ENCODE measurements at places on chromosomes 11 and 22.
A peak's percentile ranks its signal among the peaks of the same experiment; 100 is the strongest.

DNA sequence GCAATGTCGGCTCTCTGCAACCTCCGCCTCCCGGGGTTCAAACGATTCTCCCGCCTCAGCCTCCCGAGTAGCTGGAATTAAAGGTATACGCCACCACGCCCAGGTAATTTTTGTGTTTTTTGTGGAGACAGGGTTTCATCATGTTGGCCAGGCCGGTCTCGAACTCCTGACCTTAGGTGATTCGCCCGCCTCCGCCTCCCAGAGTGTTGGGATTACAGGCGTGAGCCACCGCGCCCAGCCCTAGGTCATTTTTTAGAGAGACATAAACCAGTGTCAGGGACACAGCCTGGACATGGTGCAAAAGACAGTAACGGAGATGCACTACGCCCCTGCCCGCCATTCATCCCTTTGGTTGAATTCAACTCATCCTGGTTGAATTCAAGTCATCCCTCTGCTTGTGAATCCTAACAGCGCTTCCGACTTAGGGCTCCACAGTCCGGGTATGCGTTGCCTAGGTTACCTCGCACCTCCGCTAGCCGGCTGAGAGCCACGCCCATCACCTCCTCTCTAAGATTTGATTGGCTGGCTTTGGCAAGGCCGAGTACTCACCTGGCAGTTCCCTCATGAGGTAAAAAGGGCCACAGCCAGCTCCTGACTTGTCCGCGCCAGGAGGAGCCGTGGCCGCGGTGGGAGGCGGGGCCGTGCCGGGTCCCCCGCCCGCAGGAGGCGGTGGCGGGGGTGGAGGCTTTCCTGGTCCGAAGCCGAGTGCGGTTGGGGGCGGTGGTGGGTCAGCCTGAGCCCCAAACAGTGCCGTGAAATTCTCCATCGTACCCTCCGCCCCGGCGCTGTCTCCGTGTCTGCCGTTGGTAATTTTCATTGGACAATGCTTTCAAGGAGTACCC is at the start of gene MED19:
Gene MED19, minus strand, starts transcription at position 802 of the 842 bp plus-strand sequence. Its CDS starts 36 bp downstream, at position 766.
- DNase-seq: peak; percentile 63

DNA sequence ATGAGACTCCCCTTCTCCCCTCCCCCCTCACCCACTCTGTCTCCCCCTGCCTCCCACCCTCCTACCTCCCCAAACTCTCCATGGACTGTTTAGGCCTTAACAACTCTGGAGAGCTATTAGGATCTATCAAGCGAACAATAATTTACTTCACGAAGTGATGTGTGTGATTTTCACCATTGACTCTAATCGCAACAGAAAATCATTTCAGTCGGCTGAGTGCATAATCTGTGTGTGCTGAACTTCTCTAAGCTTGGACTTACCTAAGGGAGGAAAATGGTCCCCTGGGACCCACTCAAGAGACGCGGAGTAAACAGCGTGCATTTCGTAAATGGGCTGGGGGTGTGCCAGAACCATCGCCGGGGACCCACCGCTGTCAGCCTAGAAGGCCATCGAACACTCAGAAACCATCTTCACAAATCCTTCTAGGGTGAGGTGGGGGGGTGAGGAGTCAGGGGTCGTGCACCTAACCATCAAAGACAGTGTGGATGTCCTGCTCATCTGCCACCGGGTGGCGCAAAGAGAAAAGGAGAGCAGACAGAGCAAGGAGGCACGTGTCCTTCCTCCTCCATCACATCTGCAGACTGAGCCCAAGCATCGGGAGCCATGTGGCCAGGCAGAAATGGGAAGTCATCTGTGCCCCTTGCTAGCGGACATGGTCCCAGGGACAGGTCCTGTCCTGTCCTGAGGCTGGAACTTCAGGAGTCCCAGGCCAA is 62.1 kb upstream of the NUP50 start:
- DNase-seq: no peak

GRCh38 chr22:34038801-34039555 is 118.7 kb upstream of the LARGE1 start:
- no peak for DNase-seq

- DNase-seq: no peak
These were observed 30.4 kb downstream of the ADAMTS15 start for GRCh38 chr11:130478881-130479280.

DNA sequence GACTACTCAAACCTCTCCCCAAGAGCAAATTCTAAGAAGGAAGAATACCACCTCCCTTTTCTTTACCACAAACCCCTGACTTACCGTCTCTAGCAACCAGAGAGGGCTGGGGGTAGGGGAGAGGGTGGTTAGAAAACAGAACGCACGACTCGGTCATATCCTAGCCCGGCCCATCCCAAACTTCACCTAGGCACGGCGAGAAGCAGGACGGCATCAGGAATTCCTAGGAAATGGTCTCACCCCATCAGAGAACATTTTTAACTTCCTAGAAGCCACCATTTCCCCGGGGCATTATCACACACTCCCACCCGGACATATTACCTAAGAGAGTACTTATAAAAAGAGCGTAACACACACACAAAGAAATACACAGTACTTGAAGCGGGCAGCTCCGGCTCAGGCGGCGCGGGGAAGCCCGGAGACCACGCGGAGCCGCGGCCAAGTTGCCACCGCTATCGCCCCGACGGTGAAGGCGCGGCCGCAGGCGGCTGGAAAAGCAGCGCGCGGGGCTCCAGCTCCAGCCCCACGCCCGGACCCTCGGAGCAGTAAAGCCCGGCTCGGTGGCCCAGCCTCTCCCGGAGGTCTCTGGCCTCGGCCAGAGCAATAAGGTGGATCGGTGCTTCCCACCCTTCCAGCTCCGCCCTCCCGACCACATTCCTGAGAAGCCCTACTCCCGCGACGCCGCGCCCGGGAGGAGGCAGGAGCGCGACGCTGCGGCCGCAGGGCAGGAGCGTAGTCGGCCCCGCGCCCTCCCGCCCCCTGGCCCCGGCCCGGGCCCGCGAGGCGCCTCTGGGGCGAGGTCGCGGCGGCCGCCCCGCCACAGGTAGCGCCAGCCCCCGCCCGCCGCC is 878 bp downstream of the RRAS2 start:
- DNase-seq: peak; percentile 47

DNA sequence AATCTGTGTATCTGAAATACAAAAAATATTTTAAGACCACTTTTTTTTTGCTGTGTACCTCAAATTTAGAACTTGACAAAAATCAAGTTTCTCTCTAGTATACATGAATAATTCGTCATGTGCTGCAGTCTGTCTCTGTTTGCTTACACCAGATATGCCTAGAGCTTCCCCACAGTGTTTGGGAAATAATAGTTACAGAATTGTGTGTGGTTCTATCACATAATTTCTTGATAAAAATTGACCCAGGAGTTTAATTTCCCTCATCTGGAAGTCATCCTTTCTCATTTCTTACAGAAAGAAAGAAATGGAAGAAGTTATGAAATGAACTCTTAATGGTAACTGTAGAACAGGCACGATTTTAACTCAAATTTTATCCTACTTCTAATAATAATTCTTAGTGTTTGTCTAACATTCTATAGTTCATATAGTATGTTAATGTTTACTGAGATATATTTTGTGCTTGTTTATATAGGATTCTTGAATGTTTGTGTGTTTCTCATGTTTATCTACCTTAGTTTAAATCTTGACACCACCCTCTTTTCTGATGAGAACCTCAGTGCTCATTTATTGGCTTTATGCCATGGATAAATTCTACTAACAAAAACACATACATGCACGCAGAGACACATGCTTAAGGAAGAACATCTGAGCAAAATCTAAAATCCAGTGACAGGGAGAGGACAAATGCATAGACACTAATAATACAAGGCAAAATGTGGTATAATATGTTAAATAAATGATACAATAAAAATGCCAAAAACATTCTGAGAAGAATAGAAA is 61.4 kb upstream of the CTSC start:
- DNase-seq: no peak

DNA sequence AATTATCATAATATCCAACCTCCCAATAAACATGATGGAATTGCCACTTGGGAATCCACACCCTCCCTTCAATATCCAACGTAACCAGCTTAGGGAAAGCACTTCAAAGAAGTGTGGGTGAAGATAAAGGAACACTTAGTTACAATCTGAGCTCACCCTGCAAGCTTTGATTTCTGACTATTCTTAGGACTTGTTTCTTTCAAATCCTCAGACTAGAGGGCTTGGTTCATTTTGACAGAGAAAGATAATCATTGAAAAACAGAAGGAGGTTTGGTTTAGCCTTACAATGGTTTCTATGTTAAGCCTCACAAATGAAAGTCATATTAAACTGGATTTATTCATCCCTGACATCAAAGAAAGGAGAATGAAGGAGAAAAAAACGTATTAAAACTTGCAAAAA is 57.9 kb upstream of the SYT13 start:
- no peak for DNase-seq

DNA sequence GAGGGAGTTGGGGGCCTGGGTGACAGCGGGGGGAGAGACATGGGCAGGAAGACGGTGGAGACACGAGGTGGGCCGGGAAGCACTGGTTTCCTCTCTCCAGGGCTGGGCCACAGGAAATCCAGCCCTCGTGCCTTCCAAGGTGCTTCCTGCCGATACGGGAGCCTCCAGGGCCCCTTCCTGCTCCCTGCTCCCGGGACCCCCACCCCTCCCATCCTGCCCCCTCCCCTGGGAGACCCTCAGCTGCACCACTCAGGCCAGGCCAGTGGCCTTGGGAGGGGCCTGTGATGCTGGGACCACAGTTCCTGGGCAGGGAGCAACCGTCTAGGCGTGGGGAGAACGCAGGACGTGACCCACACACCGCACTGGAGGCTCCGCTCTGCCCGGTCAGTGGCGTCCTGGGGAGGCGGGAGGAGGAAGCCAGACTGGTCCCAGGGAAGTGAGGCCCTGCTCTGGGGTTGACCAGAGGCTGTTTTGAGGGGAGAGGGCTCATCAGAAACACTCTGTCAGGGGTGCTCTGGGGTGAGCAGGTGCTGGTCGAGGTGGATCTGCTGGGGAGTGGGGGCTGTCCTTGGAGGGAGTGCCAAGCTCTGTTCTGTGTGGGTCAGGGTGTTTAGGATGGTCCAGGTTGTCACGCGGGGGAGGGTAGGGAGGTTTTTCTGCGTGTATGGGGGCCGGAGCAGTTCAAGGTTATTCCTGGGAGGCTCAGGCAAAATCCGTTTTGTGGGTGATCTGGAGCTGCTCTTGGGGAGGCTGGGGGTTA is at the start of gene SHANK3:
Gene SHANK3, plus strand, starts transcription at position 353 of the 760 bp plus-strand sequence.
- DNase-seq: no peak

DNA sequence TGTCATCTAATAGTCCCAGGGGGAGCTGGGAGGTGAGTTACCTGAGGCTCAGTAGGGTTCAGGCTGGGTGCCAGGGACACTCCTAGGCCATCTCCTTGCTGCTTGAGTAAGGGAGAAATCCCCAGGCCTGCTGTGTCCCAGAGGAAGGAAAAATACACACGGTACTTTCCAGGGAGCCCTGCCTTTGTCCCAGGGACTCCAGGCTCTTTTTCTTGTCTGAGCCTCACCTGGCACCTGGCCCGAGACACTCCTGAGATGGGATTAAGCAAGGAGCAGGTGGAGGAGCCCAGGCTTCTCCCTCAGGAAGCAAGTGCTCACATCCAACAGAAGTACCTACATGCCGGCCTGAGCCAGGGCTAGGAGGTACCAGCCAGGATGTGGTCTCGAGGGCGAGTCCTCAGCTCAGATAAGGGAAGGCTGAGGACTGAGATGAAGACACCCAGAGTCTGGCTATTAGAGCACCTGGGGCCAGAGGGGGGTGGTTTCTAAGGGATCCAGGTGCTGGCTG is 899 bp upstream of the KLHDC7B start:
- DNase-seq: no peak

DNA sequence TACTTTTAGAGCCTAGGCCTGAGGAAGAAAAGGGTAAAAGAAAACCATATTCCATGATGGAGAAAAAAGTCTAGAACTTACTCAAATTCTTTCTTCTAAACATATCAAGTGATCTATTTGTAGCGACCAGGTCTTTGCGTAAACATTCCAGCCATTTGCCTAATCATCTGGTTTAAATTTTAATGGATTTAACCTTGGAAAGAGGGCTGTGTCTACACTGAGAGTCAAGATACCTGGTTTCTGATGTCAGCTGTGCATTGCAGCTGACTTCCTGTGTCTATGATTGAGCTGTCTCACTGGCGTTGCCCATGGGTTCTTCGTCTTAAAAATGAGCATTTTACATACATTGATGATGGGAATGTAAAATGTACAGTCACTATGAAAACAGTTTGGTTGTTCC is 10.0 kb upstream of the TMEM123 start:
- DNase-seq: no peak

DNA sequence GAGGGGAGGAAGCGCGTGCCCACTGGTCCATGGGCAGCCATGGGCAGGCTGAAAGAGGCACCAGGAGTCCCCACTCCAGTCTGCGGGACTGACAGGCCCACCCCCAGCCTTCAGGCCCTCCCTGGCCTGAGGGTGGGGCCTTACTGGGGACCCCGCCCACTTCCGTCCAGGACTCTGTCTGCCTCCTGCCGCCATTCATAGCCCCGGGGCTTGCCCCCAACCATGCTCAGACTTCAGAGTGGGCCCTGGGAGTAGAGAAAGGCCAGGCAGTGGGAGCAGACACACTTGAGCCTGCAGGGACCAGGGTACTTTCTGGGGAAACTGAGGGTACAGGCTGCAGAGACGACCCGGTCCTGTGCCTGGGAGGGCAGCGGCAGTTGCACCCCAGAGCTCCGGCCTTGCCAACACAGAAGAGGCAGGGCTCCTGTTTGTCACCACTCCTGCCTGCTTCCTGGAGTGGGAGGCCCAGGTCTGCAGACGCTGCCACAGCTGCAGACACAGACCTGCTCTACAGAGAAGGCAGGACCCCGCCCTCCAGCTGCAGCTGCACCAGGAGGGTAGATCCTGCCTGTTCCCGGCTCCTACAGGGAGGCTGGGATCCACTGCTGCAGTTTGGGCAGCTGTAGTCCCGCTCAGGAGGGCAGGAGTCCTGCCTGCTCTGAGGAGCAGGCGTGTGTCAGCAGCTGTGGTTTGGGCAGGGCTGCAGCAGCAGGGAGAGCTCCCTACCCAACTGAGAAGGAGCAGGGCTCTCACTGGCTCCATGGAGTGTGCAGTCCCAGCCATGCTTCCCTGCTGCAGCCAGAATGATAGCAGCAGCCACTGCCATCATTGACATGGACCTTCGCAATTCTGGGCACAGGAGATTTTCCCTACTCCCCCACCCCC is 387.9 kb upstream of the ANO3 start:
- no peak for DNase-seq

GRCh38 chr22:43855431-43855830 is 6.9 kb downstream of the SULT4A1 start:
- DNase-seq: no peak

GRCh38 chr11:97745515-97746050 is 1275.2 kb upstream of the CNTN5 start:
- no peak for DNase-seq
